ENCODE measurements at places on chromosomes 1 and 21.
A peak's percentile ranks its signal among the peaks of the same experiment; 100 is the strongest.

GRCh38 chr1:43454270-43455011, 710 bp upstream of the HYI start:
- peak; percentile 15 for DNase-seq

DNA sequence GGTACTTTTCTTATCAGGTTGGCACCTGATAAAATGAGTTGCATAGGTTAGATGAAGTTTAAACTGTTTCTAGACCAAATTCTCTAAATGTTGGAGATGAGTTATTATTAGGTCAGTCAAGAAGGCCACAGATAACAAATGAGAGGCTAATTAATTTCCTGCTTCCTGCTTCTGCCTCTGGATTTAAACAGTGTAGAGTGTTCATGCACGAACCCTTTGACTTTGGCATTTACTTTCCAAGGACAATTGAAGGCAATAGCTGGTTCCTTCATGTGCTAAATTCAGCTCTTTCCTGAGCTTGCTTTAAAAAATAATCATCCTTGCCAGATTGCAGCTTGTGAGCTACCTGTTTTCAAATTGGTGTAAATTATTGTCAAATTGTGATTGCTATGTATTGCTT, 80.6 kb downstream of the RASAL2 start:
- DNase-seq = no peak

- DNase-seq = peak; percentile 35
These were observed 20.7 kb downstream of the FOXO6 start for GRCh38 chr1:41381692-41382479.

- DNase-seq = no peak
These were observed at the start of gene VANGL2 for GRCh38 chr1:160400223-160400645. VANGL2 (plus strand) TSS chr1:160400564; CDS start chr1:160415838, 15,274 bp downstream.

DNA sequence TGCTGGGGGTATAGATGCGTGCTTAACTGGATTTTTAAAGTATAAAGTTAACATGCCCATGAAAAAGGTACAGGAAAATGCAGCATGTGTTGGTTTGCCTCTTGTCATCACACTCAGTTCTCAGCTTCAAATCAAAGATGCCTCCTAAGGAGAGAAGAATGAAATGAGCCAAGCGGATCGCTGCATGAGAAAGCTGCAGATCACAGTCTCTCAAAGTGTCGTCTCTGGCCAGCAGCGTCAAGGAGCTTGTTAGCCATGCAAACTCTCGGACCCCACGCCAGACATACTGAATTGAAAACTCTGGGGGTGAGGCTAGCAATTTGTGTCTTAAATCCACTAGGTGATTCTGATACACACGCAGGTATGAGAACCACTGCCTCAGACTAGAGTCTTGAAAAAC, 297.2 kb downstream of the AJAP1 start:
- DNase-seq = no peak

All from activated T-cell treated with anti-CD3 and anti-CD28 coated beads for 4 hours (primary cell).